ENCODE measurements at places on chromosomes 12 and 14.
A peak's percentile ranks its signal among the peaks of the same experiment; 100 is the strongest.

- no peak for DNase-seq
Measured at GRCh38 chr12:53044896-53045695, 4.8 kb upstream of the TNS2 start.

- DNase-seq: no peak
Measured at GRCh38 chr12:32993404-32993803, 96.8 kb upstream of the PKP2 start.

DNA sequence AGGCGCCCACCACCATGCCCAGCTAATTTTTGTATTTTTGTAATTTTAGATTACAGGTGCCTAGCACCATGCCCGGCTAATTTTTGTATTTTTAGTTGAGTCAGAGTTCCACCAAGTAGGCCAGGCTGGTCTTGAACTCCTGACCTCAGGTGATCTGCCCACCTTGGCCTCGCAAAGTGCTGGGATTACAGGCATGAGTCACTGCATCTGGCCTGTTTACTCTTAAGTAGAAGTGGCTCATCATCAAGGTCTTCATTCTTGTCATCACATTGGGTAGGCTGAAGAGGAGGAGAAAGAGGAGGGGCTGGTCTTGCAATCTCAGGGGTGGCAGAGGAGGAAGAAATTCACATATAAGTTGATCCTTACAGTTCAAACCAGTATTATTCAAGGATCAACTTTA is 152.4 kb upstream of the ATP2B1 start:
- peak; percentile 55 for DNase-seq

GRCh38 chr12:12686472-12686871 is 9.5 kb downstream of the GPR19 start:
- DNase-seq: no peak

- no peak for DNase-seq
Measured at GRCh38 chr12:26510354-26510674, 314.9 kb downstream of the SSPN start.

- no peak for DNase-seq
Measured at GRCh38 chr12:77167801-77168200, 102.4 kb upstream of the E2F7 start.

GRCh38 chr12:49664591-49665239 is 41.4 kb downstream of the PRPF40B start:
- DNase-seq: no peak

GRCh38 chr12:104410326-104410725 is 46.4 kb upstream of the CHST11 start:
- no peak for DNase-seq

GRCh38 chr14:52026017-52026660 is 36.8 kb downstream of the RTRAF start:
- no peak for DNase-seq

DNA sequence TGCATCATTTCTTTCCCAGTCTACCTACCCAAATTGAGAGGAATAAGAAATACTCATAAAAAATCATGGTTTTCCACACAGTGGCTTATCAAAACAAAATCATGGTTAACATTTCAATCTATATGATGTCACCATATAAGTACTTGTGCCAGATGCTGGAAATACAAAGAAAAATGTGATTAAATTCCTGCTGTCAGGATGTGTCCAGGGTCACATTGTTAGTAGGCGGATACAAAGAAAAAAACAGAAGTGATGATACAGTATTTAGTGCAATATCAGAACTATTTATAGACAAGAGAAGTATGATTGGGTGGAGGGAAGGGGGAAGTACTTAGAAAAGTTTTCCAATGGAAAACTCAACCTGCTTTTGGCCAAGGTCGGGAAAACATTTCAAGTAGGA is 47.0 kb upstream of the OR6J1 start:
- no peak for DNase-seq

DNA sequence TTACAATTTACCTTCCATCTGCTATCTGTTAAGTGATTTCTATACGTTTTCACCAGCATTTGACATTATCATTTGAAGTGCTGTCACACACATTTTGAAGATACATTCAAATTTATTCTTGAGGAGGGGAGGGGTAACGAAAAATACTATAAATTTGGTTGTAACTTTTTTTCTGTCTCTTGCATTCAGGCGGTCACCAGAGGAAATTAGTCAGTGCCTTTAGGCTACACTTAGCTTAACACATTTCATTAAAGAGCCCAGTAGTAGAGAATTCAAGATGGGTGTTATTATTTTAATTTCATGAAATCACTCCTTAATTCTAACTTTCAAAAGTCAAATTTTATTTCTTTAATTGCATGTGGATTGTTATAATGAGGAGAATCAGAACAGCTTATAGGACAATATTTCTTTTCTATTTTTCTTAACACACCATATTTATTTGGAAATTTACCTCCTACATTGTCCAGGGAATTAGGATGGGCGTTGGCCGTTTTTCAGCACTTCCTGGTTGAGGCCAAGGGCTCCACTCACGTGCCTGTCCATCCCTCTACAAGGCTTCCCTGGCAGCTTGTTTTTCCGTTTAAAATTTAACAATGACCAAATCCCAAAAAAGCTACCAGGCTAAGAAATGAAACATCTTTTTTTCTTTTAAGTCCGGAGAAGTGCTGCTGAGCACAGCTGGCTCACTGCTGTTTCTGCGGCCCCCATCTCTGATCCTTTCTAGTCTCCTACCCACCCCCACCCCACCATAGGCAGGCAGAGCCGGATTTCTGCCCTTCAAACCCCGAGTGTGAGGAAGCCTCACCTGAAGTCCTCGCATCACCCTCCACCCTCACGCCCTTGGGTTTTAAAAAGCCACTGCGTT is 1.1 kb upstream of the FAR2 start:
- DNase-seq: peak; percentile 11

DNA sequence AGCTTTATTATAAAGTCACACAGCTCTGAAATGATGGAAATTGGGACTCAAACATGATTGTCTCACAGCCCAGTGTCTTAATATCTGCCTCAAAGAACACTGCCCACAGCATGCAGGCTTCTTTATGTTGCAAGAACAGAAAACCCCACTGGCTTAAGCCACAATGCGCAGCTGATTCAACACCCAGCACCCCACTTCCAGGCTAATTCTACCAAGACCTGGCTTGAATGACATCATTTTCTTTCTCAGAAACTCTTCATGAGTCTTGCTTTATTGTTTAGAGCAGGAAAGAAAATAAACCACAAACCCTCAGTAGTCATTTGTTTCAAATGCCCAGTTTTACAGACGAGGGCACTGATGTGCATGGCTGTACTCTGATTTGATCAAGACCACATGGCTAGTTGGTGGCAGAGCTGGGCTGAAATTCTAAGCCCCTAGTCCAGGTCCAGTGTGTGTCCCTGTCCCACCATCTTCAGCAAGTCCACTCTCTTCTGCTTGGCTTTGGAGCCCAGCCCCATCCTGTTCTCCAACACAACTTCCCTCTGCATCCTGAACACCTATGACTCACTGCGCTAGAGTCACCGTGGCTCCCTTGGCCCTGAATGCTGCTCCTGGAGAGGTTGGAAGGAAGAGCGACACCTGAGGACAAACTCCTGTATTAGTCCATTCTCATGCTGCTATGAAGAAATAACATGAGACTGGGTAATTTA is 50.3 kb upstream of the SRSF5 start:
- peak; percentile 77 for DNase-seq

GRCh38 chr12:55743406-55744339 is 751 bp downstream of the GDF11 start:
- DNase-seq: peak; percentile 45

- no peak for DNase-seq
Measured at GRCh38 chr12:117430246-117430645, 68.8 kb upstream of the NOS1 start.

DNA sequence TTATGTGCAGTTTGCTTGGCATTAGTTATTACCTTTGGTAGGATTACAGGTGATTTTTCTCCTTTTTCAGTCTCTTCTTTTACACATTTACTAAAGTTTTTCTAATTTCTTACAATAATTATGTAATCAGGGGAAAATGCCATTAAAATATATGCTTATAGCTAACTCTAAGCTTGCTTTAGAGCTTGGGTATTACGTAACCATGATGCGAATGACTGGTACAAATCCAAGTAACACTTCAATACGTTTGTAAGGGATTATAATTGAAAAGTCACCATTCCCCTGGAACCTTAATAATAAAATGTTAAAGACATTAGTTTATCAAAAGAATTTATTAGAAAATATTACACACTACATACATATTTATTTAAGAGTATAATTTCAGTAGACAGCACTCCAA is 71.6 kb downstream of the SCAF11 start:
- DNase-seq: no peak

- no peak for DNase-seq
Measured at GRCh38 chr14:53310412-53310811, 157.3 kb upstream of the DDHD1 start.

- no peak for DNase-seq
Measured at GRCh38 chr14:67602995-67603545, 3.0 kb upstream of the PIGH start.

DNA sequence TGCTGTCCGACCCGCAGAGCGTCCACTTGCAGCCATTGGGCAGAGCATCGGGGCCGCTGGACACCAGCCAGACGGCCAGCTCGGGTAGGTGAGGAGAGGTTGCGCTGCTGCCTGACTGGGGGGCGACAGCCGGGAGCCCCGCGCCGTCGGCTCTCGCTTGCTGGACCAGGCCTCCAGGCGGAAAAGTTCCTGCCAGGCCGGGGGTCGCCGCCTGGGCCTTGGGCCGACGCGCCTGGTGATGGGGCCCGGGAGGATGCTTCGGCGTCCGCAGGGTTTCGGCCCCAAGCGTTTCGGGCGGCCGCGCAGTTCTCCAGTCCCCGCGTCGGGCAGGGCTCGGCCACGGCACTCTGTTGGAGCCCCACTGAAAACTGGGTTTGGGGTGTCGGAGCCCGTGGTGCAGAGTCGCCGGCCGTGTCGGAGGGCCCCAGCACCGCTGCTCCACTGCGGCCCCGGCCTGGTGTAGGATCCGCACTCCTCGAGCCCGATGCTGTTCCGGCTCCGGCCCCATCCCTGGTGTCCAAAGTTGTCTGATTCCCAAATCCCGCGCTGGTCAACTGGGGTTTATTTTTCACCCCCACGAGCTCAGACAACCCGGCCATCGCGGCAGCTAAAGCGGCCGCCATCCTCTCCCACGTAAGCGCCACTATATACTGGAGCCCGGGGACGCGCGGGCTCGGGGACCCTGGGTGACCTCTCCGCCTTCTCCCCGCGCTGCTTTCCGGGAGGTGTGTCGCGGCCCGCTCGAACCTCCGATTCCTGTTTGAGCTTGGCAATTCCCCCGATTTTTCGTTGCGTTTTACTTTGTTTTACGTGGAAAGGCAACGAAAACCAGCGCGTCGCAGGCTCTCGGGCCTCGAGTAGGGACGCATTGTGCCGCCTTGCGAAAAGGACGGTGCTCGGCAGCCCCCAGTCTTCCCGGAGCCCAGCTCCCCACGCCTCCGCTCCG is 872 bp downstream of the VSX2 start:
- DNase-seq: no peak

DNA sequence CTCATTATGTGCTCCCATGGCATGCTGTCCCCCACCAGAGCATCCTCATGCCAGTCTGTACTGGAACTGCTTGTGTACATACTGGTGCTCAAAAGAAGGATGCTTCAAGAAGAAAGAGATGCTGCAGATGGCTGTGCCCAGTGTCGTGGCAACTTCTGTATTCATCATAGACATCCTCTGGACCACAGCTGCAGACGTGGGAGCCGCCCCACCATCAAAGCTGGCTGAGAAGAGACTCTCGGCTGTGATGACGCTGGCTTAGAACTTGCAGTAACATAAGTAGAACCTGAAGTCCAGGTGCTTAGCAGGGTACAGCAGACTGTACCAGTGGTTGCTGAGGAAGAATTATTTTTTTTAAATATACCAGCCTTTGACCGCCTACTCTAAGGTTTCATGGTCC is 112.6 kb upstream of the ARHGAP5 start:
- no peak for DNase-seq

DNA sequence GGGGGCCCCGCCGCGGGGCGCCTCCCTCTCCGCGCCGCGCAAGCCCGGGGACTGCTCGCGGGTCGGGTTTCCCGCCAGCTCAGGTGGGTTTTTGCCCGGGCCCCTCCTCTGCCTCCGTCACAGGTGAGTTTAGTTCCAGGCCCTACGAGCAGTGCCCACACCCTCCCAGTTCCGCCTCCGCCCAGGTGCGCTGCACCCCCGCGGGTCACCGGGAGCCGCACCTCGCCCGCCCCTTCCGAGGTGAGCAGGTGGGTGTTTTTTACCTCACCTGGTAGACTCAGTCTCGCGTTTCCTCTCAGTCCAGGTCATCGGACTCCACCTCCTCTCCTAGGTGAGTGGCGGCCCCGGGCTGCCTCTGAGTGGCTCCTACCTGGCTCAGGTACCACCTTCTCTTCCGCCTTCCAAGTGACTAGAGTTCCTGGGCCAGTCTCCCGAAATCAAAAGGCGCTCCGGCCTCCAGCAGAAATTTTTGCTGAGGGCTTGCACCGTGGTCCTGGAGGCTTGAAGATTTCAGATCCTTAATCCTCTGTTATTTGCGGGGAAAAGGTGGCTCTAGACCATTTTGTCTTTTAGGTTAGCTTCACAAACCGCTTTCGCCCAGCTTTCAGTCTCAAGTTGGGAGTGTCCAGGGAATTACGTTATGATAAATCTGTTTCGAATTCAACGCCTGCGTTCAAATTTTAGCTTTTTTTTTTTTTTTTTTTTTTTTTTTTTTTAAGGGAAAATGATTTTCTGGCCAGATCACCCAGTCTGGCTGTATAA is at the start of gene TMEM30B:
TSS of gene TMEM30B (minus strand) at position 153 of the 762 bp plus-strand sequence. CDS start 191 bp downstream, outside the sequence.
- DNase-seq: peak; percentile 52

- no peak for DNase-seq
Measured at GRCh38 chr14:71553779-71554178, 378.4 kb upstream of the RGS6 start.

GRCh38 chr12:4261655-4262054 is 11.9 kb upstream of the CCND2 start:
- no peak for DNase-seq

- DNase-seq: no peak
Measured at GRCh38 chr12:75699728-75700496, 188.5 kb upstream of the KRR1 start.

- no peak for DNase-seq
Measured at GRCh38 chr12:52182898-52183543, 8.8 kb downstream of the KRT80 start.

- no peak for DNase-seq
Measured at GRCh38 chr12:132766380-132767085, 4.9 kb upstream of the ANKLE2 start.

DNA sequence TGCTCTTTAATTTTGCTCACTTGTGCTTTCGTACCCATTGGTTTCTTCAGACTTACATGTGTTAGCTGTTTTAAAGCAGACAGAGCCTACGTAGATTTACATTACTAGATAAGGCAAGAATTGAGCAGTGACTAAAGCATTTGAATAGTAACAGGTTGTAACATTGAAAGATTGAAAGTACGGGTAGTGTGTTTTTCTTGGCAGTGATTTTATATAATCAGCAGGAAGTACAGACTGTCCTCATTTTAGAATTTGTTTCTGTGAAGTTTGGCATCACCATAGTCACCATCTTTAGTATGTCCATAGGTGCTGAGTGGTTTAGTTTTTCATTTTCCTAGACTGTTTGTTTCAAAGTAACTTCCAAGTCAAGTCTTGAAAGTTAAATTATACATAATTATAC is 14.0 kb downstream of the RTRAF start:
- no peak for DNase-seq

Data from CD4-positive, alpha-beta T cell treated with Interleukin-2 at 100 ng/mL for 4 hours (primary cell).